ENCODE measurements at places on chromosomes 16 and 17. TPM values are rescaled to one million over a fixed set of nuclear protein-coding genes. Genes with fewer than 3 reads are reported as not detected.

DNA sequence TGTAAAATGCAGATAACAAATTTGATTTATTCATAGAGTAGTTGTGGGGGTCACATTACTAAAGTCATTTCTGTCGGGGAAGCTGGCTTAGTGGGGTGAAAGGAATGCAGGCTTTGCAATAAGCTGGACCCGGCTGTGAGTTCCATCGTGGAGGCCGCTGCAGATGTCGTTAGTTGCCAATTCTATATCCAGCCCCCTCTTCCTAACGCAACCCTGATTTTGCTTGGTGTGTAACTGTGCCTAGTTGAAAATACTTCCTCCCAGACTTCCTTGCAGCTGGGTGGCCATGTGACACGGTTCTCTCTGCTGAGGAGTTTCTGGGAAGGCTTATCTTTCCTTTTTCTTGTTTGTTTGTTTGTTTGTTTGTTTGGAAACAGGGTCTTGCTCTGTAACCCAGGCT is 4.5 kb downstream of the MFSD6L start:
- no peak for DNase-seq

DNA sequence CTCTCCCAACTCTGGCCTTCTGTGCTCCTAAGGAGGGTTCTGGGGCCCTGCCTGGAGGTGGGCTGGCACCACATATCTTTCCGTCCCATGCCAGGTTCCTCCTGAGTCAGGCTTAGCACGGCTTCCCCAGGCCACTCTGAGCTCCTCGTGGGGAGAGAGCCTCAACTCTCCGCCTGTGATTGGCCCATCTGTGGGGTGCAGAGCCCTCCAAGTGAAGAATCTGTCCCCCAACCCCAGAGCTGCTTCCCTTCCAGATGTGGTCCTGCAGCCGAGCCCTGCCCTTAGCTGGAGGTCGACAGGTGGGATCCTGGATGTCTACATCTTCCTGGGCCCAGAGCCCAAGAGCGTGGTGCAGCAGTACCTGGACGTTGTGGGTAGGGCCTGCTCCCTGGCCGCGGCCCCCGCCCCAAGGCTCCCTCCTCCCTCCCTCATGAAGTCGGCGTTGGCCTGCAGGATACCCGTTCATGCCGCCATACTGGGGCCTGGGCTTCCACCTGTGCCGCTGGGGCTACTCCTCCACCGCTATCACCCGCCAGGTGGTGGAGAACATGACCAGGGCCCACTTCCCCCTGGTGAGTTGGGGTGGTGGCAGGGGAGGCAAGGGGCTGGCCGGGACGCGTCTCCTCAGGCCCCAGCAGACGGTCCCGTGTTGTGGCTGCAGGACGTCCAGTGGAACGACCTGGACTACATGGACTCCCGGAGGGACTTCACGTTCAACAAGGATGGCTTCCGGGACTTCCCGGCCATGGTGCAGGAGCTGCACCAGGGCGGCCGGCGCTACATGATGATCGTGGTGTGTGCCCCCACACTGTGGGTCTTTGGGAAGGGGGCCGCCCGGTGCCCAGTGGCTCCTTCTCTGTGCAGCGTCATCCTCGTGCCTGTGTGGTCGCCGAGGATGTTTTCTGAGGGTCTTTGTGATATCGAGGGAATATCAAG is 6.9 kb downstream of the GAA start:
- no peak for DNase-seq

DNA sequence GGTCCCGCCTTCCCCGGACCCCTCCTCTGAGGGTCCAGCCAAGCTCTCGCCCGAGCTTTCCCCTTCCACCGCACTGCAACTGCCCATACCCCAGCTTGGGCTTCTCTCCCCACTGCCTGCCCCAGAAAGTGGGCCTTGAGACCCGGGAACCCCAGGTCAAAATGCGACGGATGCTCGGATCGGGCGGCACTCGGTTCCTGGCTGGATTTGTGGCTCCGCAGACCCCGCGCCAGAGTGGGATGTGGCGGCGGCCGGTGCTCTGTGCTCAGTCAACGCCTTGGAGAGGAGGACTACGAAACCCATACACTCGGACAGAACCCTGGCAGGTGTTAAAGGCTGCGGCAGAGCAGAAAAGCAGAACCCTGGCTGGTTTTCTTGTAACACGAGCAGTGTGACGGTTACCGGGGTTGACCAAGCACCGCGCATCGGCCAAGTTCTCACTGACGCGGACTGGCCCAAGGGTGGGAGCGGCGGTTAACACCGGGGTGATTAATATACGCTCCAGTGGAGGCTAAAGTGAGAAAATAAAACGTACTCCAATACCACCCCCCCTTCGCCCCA is 885 bp upstream of the SLFN13 start:
- DNase-seq = no peak

DNA sequence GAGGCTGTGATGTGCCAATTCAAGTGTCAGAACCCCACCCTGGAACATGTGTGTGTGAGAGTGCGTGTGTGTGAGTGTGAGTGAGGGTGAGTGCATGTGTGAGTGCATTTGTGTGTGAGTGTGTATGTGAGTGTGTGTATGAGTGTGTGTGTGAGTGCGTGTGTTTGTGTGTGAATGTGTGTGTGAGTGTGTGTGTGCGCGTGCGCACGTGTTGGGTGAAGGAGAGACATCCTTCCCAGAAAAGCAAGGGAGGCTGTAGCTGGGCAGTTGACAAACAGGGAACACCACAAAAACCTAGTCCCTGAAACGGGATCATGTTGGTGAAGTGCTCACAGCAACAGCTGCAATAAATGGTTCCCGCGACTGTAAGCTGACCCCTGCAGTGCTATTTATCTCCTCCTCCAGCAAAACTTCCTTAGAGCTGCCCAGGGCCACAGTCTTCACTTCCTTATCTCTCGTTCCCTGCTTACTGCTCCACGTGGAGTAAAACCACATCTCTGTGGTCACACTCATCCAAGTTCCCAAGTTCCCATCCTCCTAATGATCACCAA is 40.1 kb upstream of the RPL38 start:
- no peak for DNase-seq

The IRX5 gene
- not detected for polyA plus RNA-seq

The SNX20 gene
- not detected for polyA plus RNA-seq

DNA sequence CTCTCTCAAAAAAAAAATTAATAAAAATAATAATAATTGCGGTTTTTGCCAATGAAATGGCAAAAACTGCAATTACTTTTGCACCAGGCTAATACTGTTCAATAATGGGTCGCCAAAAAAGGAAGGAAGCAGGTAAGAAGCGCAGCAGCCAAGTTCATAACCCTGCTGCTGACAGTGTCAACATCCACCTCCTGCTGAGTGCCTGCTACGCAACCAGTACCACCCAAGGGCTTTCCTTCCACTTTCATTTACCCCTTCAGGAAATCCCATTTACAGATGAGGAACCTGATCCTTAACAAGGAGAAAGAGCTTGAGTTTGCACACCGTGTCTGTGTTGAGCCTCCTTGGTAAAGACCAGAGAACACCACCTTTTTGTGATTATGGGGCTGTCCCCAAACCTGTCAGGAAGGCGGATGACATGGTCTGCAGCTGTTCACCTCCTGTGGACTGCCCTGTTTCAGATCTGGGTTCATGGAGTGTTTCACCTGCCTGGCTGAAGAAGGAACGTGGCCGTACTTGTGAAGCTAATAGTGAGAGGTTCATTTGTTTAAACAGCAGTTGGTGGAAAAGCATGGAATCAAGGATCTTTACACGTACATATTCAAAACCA is 378.0 kb downstream of the SLC39A11 start:
- no peak for DNase-seq

GRCh38 chr17:9971991-9972390 is 66.9 kb upstream of the RCVRN start:
- no peak for DNase-seq

The NPIPA2 gene
- polyA plus RNA-seq = 0.56 TPM
